ENCODE measurements at places on chromosomes 7 and 10. TPM values are rescaled to one million over a fixed set of nuclear protein-coding genes. Genes with fewer than 3 reads are reported as not detected.

DNA sequence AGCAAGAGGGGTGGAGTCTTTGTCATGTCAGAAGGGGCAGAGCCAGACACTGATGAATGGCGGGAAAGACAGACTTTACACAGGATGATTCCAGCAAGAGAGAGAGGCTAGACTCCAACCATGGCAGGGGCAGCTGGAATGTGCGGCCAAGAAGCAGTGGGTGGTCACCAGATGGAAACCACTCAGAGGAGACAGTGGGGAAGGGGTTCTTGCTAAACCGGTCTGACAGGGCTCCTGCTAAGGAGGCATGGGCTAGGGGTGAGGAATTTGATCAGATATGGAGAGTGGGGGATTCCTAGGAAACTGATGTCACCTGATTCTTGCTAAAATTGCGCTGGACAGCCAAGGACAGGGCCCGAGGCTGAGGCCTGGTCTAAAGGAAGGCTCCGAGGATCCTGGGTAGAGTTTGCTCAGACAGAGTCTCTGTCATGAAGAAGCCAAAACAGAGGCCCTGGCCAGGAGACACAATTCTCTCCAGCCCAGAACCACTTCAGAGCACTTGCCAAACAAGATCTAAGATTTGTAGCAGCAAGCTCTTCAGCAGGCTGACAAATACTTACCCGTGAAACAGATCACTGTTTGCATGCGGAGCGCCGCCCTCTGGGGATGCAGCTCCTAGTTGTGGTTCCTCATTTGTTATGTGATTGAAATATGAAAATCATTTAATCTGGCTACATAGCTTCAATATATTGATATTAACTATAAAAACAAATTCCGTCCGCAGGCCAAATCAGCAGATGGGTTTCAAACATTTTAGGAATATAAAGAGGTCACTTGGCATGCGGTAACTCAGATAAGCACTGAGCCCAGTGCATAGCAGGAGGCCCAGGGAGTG is 377.0 kb downstream of the TCERG1L start:
- no peak for DNase-seq

GRCh38 chr10:91012502-91012901 is 91.6 kb upstream of the ANKRD1 start:
- DNase-seq: peak; percentile 4

CAMK1D gene
- total RNA-seq: 2.1 TPM

- DNase-seq: no peak
These were observed 92.2 kb downstream of the EGFR start for GRCh38 chr7:55110993-55111361.

- peak; percentile 40 for DNase-seq
These were observed 29.8 kb upstream of the PPP2R2D start for GRCh38 chr10:131870831-131871672.

DNA sequence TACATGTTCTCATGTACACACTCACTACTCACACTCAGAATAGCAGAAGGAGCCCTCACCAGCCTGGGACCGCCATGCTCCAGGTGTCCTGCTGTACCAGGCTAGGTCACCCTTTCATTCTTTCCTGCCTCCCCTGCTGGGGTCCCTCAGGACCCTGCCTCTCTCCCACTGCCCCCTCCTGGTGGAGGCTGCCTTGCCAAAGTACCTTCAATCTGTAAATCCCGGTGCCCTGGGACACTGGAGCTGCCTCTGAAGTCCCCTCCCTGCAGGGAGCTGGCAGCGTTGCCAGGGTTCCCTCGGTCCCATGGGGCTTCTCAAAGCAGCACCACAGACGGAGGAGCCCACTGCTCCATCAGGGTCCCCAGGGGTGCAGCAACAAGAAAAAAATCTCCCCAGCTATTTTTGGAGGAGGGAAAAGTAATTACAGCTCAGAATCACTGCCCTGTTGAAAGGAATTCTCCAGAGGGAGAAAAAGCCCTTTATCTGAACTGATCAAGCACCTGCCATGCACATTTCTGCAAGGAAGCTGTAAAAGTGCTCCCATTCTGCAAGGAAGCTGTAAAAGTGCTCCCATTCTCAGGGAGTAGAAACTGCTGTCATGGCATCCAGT is 259.9 kb downstream of the PTPRN2 start:
- DNase-seq: no peak

SPOCK2 gene
- total RNA-seq: 0.33 TPM

CFAP58 gene
- total RNA-seq: 0.26 TPM

DNA sequence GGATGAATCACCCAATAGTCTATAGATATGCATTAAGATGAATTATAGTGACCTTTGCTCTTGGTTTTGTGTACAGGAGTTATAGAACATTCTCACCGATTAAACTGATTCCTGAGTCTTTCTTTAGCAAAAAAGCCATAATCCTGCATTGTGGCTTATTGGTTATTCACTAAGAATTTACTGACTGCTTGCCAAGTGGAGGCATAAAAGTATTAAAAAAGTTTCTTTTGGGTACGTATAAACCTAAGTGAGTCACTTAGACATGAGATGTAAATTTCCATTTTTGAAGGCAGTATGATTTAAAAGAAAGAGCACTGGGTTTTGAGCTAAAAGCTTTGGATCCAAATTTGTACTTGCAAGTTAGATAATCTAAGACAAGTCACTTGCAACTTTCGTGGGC is 100.7 kb downstream of the CDK6 start:
- peak; percentile 60 for DNase-seq

DNA sequence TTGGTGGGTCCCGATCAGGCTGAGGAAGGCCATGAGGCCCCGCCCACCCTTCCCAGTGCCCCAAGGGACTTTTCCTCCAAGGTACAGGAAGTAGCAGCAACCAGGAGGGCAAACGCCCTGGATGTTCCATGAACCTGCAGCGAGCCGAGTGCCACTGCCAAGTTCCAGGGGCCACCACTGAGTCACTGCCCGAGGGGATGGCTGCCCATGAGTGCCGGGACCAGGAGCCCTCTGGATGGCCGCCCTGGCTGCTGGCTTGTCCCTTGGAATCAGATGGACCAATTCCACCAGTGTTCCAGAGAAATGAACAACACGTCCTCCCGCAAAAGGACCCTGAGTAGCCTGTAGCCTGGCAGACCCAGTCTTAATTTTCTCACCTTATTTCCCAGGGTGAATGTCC is 74.2 kb downstream of the ZRANB1 start:
- no peak for DNase-seq

OPN4 gene
- total RNA-seq: not detected

All from PC-3 (cell line).